ENCODE measurements at places on chromosomes 4 and X. TPM values are rescaled to one million over a fixed set of nuclear protein-coding genes. Genes with fewer than 3 reads are reported as not detected.

GRCh38 chr4:93475730-93476129, 352.8 kb upstream of the ATOH1 start:
- no peaks in the 10 kb centered on the region for H3K27me3 ChIP-seq
- H3K4me3 ChIP-seq = no peak overlapping the region
- DNase-seq = no peak
- H3K4me1 ChIP-seq = peaks cover 9% of the 10 kb centered on the region
- H3K27ac ChIP-seq = no peak overlapping the region
- no peaks in the 10 kb centered on the region for H3K36me3 ChIP-seq

DNA sequence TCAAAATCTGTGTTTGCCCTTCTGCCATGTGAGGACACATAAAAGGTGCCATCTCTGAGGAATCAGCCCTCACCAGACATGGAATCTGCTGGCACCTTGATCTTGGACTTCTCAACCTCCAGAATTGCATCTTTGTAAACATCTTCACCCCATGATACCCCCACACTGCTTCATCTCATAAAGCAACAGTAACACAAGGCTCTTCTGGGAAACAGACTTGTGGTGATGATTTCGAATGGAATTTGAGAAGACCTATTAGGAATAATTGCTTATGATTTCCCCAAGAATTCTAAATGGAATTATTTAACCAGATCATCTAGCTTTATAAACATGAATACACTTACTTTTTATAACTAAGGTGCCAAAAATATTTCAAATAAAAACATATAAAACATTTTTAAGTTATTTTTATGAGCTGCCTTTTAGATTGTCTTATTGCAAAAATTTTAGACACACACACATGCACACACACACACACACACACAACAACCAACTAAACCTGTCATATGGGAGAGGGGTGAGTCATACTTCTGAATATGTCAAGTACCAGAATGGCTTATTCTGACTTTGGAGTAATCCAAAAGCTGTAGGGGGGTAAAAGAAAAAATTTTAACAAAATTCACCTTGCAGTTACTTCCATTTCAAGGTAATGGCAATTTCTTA, 82.0 kb downstream of the USP46 start:
- peak overlapping the region; percentile 27 for H3K27ac ChIP-seq
- H3K4me1 ChIP-seq = no peaks in the 10 kb centered on the region
- no peak overlapping the region for H3K4me3 ChIP-seq
- H3K27me3 ChIP-seq = no peaks in the 10 kb centered on the region

- no peak for DNase-seq
- H3K4me3 ChIP-seq = no peak overlapping the region
- peaks cover 16% of the 10 kb centered on the region for H3K4me1 ChIP-seq
- no peaks in the 10 kb centered on the region for H3K36me3 ChIP-seq
These were observed 92.4 kb upstream of the PJA1 start for GRCh38 chrX:69257499-69258127.

DNA sequence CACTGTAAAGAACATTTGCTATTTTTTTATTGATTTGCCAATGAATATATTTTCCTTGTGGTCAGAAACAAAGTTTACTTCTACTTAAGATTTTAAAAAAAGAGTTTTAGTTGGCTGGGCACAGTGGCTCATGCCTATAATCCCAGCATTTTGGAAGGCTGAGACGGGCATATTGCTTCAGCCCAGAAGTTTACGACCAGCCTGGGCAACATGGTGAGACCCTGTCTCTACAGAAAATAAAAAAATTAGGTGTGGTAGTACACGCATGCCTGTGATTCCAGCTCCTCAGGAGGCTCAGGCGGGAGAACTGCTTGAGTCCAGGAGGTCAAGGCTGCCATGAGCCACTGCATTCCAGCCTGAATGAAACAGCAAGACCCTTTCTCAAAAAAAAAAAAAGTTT, 36.8 kb downstream of the LRP2BP start:
- H3K4me1 ChIP-seq = no peaks in the 10 kb centered on the region
- DNase-seq = no peak
- no peaks in the 10 kb centered on the region for H3K27me3 ChIP-seq
- H3K27ac ChIP-seq = no peak overlapping the region
- peaks cover 8% of the 10 kb centered on the region for H3K36me3 ChIP-seq

- no peaks in the 10 kb centered on the region for H3K4me1 ChIP-seq
- H3K27me3 ChIP-seq = no peaks in the 10 kb centered on the region
- DNase-seq = no peak
- no peak overlapping the region for H3K27ac ChIP-seq
- no peak overlapping the region for H3K4me3 ChIP-seq
- H3K36me3 ChIP-seq = peaks cover 6% of the 10 kb centered on the region
These were observed 189.0 kb upstream of the HCCS start for GRCh38 chrX:10922159-10922558.

The TMEM150C gene
- 8.9 TPM for total RNA-seq

The HTR2C gene
- total RNA-seq = 0.07 TPM
